Effector CD8-positive, alpha-beta T cell (primary cell): ENCODE measurements at places on chromosomes 2 and 18.

DNA sequence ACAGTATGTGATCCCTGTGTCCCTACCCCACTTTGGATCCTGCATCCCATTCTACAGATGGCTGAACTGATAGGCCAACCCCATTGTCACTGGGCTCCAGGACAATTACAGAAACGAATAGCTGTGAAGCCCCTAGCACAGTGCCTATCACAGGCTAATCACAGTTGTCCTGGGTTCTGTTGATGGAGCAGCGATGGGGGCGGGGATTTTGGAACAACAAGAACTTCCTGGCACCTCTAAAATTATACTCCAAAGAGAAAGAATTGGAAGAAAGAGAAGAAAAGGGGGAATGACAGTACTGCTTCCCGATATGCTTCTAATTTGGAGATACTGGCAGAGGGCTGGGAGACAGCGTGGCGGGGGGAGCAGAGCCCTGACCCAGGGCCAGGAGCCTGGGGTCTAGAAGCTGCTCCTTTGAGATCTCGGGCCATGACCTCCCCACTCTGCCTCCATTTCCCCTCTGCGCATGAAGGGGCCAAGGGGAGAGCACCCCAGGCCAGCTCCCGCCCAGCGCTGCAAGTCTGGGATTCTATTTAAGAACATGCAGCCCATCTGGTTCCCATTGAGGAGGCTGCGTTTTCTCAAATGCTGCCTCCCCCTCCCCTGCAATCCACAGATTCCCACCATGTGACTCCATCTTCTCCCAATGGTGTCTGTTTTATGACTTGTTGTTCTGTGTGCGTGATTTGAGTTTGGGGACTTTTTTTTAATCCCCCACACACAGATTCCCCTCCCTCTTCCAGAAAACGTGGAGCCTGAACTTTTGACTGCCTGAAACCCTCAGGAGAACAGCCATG lies 202.7 kb downstream of the CYP26B1 start:
- no peak for DNase-seq

DNA sequence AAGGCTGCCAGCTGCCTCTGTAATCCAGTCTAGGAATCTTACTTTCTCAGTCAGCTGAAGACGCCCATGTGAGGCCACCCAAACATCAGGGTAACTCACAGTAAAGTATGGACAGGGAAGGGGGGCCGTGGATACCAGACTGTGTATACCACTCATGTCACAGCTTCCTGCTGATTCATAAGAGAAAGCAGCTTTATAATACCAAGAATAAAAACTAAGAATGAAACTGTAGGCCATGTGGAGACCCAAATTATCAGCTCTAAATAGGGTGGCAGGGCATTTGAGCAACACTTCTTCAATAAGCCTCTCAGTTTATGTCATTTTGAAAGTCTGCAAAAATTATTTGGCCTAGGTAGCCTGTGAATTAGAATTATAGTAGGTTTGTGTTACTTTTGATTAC lies 115.0 kb upstream of the CDCA7 start:
- no peak for DNase-seq

DNA sequence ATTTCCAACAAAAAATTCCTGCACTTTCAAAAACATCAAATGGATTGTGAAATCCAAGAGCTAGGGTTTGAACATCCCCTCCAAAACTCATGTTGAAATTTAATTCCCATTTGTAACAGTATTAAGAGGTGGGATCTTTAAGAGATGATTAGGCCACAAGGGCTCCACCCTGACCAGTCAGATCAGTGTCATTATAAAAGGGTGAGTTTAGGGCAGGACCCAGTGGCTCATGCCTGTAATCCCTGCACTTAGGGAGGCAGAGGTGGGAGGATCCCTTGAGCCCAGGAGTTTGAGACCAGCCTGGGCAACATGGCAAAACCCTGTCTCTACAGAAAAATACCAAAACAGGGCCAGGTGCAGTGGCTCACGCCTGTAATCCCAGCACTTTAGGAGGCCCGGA lies 8.9 kb downstream of the GTF3C2 start:
- DNase-seq, result no peak

- no peak for DNase-seq
These were observed 7.6 kb upstream of the TNS1 start for GRCh38 chr2:218010140-218010983.

DNA sequence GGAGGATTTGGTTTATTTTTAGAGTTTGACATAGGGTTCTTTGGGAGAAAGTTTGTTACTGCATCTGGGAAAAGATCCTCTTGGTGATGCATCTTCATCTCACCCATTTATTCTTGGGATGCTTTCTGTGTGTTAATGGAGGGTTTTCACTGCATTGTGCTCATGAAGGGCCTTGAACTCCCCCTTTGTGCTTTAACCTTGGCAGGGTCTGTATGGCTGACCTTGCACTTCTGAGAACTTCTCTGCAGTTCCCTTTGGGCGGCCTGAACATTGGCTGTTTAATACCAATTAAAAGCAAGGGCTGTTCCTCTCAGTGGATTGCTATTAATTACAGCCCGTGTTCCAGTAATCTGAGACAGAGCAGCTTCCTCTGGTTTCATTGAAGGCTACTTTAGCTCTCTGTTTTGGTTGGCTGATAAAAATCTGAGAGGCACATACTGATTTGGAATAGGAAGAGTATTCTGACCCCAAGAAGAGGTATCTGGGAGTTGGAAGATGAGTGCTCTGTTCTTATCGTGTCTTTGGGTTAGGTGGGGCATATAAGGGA lies 37.5 kb downstream of the FMNL2 start:
- DNase-seq, result no peak

DNA sequence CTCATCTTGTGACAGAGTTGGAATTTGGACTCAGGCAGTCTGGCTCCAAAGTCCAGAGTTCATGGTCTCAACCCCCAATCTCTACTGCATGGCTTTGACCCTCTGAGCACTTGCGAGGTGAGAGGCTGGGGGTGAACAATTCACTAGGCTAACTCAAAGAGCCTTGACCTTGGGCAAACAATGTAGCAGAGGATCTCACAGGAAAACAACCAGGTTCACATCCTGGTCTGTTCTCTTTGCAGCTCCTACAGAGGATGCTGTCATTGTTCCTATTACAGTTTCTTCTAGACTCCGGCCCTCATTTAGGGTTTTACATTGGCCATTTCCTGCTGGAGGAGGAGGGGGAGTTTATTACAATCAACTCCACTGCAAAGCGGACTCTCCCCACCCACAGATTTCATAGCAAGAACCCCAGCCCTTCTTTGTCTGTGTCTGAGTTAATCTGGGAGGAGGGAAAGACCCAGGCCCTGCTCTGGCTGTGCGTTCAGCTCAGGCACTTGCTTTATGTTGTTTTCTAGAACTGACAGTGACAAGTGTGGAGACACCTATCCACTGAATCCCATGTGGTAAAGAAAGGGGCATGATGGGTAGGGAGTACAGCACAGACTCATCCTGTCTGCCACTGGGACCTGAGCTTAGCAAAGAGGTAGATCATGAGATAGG lies 101.6 kb downstream of the LBH start:
- DNase-seq, result no peak

GRCh38 chr2:148552675-148553331 lies 91.7 kb upstream of the EPC2 start:
- DNase-seq, result peak; percentile 2

GRCh38 chr18:58991167-58991798 lies 126.6 kb downstream of the ZNF532 start:
- no peak for DNase-seq

DNA sequence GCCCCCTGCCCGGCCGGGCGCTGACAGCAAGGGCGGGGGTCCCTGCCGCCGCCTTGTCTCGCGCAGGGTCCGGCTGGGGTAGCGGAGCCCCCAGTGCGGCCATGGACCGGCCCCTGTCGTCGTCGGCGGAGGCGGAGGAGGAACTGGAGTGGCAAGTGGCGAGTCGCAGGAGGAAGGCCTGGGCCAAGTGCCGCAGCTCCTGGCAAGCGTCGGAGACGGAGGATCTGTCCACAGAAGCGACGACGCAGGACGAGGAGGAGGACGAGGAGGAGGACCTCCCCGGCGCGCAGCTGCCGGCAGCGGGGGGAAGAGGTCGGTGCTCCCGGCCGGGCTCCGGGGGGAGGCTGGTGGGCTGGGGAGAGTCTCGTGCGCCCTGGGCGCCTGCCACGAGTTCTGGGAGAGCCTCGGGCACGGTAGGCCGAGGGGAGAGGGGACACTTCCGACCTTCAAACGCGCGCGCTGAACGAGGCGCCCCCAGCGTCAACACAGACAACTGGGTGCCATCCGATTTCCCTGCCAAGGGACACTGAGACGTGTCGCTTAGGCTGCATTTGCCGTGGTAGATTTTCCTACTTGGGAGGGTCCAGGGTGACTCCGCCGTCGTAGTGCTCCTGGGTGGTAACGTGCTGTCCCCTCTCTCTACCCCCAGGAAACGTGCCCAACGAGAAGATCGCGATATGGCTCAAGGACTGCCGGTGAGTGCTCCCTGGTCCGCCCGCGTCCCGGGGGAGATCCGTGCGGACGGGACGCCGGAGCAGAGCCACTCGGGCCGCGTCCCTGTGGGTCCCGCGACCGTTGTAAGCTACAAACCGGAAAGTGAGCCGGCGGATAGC lies 652 bp downstream of the ITPRID2 start:
- peak; percentile 31 for DNase-seq

DNA sequence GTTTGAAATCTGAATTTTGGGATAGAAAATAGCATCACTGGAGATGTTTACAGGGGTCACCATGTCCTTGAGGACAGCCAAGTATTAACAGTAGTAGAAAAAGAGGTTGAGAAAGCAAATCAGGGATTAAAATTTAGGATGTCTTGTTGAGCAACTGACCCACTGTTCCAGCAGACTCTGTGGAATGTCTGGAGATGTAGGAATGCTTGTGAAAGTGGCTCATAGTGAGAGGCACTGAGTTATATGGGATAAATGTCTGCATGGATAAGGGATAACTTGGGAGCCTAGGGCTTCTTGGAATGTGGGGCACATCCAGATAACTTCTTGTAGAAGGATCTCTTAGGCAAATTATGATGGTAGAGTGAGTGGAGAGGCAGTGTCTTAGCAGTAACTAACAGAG lies 495.0 kb downstream of the TMX3 start:
- no peak for DNase-seq

DNA sequence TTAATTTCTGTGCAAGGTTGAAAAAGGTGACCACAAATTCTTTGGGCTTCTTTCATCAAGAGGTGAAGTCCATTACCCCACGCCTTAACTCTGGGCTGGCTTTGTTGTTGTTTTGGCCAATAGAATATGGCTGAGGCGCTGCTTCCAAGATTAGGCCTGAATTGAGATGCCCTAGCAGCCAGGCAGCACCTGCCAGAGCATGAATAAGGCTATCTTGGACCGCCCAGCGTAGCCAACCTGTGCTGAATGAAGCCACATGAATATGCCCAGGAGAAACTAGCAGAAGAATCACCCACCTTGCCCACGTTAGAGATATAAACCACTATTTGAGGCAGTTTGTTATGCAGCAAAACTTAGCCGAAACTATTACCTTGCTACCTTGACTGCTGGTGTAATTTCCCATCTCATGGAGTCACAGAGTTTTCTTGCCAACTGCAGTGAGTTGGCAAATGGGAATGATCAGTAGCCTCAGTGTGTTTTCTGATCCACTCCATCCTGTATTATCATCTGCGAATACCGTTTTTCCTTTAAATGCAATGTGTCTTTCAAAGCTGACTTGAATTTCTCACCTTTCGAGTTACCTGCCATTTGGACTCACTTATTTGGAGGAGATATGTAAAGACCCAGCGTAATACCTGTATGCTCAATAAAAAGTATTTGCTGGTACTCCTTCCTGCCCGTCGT lies 679 bp downstream of the TSGA10 start:
- DNase-seq, result no peak

DNA sequence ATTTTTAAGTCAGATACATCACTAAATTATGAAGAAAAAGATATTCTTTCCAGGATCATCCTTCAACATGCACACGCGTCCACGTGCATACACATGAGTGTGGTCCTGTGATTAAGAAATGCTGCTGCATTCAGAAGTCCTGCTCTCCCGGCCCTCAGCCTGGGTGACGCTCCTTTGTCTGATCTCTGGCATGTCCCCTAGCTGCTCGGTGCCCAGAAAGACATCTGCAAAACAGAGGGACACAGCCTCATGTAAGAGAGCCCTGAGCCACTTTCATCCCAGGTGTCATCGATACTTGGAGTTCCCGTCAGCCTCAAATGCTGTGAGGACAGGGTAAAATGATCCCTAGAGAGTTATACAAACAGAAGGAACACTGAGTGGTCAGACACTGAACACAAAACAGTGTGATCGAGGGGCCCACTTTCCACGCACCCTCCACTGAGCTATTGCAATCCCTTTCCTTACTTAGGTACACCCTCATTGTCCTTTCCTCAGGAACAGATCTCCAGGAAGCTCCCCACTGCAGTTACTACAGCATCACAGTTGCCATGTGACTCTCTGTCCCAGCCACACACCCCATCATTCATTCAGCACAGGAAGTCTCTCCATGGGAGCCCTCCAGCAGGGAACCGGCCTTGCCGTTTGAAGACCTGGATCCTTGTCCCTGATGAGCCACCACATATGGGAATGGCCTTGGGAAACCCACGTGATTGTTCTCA lies 32.1 kb downstream of the CRACDL start:
- no peak for DNase-seq

GRCh38 chr2:38720613-38721241 lies 30.4 kb downstream of the SRSF7 start:
- DNase-seq, result no peak

DNA sequence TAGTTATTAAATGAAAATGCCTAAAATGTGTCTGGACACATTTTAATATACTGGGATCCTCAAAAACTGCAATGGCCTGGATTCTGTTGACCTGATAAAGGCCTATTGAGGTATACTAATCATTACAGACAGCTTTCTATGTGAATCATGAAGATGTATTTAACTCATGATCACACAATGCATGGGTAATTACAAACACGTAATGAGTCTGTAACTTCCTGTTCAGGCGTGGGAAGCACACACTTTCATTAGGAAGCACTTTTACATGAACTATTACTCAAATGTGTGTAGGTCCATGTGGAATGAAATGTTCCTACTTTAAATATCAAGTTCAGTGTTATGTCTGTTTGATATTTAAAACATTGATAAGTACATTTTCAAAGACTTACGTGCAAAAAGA lies 108.7 kb downstream of the NCKAP5 start:
- DNase-seq, result no peak

GRCh38 chr18:7566567-7567473 lies at the start of gene PTPRM:
Gene PTPRM, plus strand, starts transcription at chr18:7567316. Its CDS starts 503 bp downstream, at chr18:7567819.
- no peak for DNase-seq

GRCh38 chr2:222134654-222135053 lies 164.1 kb downstream of the PAX3 start:
- no peak for DNase-seq

DNA sequence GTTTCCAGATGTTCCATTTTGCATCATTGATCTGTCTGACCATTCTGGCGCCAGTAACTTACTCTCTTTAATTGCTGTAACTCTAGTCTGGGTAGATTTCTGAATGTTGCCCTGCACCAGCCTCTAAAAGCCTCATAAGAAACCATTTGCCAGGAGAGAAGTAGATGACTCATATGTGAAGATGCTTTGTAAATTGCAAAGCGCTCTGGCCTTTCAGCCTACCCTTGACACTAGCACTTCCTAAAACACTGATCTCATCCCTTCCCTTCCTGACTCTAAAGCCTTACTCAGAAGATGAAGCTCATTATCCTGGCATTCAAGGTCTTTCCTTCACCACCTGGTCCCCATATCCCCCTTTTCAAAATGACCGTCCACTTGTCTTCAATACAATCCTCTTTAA lies 193.2 kb upstream of the MEX3C start:
- no peak for DNase-seq

- no peak for DNase-seq
These were observed 144.6 kb downstream of the QPCT start for GRCh38 chr2:37489041-37489456.

- DNase-seq, result no peak
These were observed 464.2 kb upstream of the UBE2E3 start for GRCh38 chr2:180516232-180516631.

- no peak for DNase-seq
These were observed 68.0 kb upstream of the ZNF236 start for GRCh38 chr18:76754351-76754750.

- no peak for DNase-seq
These were observed 18.7 kb upstream of the DHRS9 start for GRCh38 chr2:169050476-169051240.
